Pancreas (tissue), 10 donors: ENCODE measurements at places on chromosomes 7 and 10. TPM values are rescaled to one million over a fixed set of nuclear protein-coding genes. Genes with fewer than 3 reads are reported as not detected.

The ATP5MK gene
- 488 TPM for polyA plus RNA-seq

GRCh38 chr10:12838366-12838765 is 163.1 kb downstream of the CCDC3 start:
- H3K4me3 ChIP-seq, result no peak overlapping the region
- H3K4me1 ChIP-seq, result no peaks in the 10 kb centered on the region
- H3K27me3 ChIP-seq, result no peaks in the 10 kb centered on the region
- no peaks in the 10 kb centered on the region for H3K36me3 ChIP-seq

The HOXA3 gene
- polyA plus RNA-seq, result 0.56 TPM

DNA sequence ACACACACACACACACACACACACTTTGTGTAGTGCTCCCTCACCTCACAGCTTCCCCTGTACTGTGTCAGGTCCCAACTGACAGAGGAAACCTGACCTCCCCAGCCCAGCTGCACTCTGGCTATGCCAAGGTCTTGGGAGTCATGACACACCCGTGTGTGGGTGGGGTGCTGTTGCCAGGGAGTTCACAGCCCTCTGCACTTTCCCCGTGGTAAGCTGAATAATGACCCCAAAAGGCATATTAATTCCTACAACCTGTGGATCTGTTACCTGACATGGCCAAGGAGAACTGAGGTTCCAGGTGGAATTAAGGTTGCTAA is 8.9 kb upstream of the NANOS1 start:
- H3K4me1 ChIP-seq, result no peaks in the 10 kb centered on the region
- no peak overlapping the region for H3K27ac ChIP-seq
- no peak overlapping the region for H3K4me3 ChIP-seq
- DNase-seq, result no peak
- H3K36me3 ChIP-seq, result no peaks in the 10 kb centered on the region
- no peaks in the 10 kb centered on the region for H3K27me3 ChIP-seq

DNA sequence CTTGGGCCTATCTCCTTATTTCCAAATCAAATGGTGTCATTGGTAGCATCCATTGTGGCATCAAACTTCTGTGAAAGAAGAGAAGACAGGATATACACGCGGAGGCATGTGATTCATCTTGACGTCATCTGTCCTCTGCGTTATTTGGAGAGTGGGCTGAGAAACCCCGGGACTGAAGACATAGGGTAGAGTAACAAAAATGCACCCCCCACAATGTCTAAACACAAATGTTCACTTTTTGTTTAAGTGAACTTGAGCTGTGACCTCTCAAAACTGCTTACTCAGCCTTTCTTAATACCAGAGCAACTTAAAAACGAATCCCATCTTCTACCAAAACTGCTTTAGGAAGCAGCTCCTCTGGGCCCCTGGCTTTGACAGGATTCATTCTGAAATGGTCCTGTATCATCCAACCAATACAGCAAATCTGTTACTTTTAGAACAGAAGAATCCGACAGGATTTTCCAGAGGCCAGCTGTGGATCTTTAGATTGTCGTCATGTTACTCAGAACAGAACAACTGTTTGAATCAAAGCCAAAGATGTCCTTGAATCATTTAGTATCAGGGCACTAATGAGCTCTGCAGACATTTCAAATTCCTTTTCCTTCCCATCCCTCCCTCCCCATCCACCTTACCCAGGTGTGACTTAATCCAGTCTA is 438.1 kb downstream of the SUGCT start:
- no peak for DNase-seq
- H3K4me1 ChIP-seq, result no peaks in the 10 kb centered on the region
- H3K27ac ChIP-seq, result no peak overlapping the region
